Foreskin melanocyte (primary cell): ENCODE measurements at places on chromosomes 11 and 22.

DNA sequence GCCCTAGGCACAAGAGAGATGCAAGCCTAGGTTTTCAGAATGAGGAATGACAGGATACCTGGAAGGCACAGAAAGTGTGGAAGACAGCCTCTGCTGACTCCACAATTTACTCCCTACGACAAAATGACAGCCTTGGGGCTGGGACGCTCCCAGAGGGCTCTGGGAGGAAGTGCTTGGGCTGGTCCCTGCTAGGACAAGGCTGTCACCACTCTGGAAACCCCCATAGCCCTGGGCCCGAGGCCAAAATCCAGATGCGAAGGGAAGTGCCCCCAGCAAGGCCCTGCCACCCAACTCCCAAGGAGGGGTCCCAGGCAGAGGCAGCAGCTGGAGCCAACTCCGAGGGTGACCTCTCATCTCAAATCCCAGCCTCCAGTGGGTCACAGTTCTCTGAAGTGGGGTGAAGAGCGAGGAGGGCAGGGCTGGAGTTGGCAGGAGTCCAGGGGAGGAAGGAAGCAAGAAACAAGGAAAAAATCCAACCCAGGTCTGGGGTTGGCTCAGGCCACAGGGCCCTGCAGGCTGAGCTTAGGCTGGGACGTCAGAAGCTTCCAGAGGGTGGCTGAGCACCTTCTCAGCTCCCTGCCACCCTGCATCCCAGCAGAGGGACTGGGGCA, 6.3 kb upstream of the CDC42EP2 start:
- DNase-seq: no peak

DNA sequence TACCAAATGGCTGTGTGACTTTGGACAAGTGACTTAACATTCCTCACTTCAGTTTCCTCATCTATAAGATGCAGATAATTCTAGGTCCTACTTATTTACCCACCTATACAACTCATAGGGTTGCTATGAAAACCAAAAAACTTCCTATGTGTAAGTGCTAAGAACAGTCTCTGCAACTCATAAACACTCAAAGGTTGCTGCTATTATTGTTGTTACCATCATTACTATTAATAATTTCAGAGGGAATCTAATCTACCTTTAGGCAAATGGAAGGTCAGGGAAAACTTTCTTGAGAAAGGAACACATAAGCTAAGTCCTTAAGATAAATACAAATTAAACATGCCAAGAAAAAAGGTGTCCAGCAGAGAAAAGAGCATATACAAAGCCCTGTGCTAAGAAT, 40.5 kb downstream of the SIK3 start:
- no peak for DNase-seq

- DNase-seq: no peak
Observed at GRCh38 chr11:22407267-22407666, 69.1 kb downstream of the SLC17A6 start.

DNA sequence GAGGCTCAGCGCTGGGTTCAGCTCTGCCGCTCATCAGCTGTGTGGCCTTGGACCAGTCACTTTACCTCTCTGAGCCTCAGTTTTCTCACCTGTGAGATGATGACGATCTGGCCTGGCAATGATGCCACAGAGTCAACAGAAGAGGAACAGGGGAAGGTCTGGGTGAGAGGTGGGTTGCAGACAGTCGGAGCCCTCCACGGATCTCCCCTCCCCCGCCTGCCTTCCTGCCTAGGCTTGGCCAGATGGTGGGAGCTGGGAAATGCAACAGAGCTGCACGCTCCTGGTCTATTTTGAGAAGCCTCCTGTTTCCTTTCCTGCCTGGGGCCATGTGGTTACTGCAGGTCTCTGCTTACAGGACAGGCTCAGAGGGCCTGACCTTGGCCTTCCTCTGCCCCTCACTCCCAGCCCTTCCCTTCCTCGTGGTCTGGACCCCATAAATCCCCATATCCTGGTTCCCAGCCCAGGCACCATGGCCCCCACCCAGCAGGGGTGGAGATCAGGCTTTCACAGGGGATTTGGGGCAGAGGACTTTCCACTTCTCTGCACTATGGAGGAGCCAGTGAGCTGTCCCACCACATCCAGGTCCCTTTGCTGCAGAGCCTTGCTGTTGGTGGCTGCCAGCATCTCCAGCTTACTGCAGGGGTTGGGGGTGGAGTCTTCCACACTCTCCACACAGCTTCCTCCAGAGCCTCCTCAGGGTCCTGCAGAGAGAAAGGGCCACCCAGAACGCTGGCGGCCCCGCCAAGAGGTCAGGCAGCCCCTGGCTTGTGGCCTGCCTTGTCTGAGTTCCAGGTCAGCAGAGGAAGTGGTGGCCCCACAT, 46.9 kb downstream of the C11orf96 start:
- DNase-seq: peak; percentile 14

DNA sequence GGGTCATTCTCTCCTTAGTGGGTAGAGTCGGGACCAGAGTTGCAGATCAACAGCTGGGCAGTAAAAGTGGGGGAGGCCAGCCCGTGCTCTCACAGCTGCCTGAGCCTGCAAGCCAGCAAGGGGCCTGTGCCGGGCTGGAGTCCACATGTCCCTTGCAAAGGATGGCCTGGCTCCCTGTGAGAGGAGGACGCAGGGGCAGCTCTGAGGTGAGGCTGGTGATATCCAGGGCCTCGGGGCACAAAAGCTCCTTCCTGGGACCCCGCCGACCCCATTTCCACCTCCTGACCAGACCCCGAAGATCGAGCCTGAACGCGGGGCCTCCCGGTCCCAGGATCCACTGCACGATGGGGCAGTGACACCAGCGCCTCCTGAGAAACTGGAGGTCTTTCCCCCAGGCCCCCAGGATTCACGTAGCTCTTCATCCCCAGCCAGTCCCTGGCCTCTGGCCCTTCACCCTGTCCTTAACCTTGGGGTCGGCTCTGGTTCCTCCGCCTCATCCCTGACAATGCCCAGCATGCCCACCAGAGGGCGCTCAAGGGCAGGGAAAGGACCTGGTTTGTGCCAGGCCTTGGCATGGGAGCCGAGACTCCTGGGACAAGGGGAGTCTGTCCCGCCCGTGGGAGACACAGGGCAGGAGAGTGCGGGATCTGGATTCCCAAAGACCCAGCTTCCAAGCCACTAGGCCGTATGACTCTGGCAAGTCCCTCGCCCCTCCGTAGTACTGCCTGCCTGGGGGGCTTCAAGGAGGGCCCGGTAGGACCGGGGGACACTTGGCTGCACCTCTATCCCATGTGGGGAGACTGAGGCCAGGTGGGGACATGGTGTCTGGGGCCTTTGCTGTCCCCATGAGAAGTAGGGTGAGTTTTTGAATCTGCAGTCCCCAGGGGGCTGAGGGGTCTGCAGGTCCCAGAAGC, 17.8 kb upstream of the WNT7B start:
- no peak for DNase-seq

- no peak for DNase-seq
Observed at GRCh38 chr22:35460688-35461087, 60.7 kb downstream of the MCM5 start.

GRCh38 chr11:68061508-68061907, 22.7 kb downstream of the TCIRG1 start:
- no peak for DNase-seq

GRCh38 chr11:91100427-91100826, 877.6 kb upstream of the CHORDC1 start:
- DNase-seq: no peak

DNA sequence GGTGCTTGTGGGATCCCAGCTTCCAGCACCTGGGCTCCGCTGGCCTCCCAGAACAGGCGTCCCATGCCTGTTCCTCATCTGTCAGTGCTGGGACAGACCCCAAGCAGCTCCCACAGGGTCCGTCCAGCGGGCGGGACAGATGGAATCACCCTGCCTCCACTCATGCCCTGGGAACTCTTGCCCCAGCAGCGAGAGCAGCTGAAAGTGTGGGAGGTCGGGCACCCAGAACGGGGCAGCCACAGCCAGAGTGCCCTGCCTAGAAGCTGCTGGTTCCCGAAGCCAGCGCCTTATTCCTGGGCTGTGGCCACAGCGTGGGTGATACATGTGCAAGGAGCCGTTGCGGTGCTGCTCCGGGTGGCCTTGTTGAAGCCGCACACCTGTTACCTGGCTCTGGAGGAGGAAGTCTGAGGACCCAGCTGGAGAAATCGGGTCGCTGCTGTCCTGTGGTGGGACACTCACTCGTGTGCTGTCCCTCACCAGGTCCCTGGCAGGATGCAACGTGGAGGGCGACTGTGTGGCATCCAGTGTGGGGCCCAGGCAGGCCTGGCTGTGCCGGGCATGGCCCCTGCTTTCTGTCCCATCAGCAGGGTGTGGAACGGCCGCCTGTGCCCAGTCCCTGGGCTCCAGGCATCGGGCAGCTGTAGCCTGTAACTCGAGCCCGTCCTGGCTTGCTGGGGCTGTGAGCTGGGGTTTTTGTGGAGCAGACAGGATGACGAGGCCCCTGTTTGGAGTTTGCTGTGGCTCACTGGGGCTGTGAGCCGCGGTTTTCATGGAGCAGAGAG, 16.2 kb downstream of the GRAMD4 start:
- DNase-seq: no peak

DNA sequence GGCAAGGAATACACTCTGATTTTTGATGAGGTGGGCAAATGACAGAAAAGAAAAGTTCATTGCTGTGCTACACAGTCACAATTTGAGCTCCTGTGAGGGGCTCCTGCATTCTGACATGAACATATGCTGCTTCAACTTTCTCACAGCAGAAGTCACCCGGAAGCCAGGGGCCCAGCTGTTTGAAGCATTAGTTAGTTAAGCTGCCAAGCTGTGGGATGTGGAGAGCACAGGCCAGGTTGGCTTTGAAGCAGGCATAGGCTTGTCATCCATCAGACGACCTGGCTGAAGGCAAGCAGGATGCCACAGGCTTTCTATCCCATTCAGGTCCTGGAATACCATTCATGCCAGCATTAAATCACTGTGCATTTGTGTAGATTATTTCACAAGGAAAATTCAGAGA, 63.1 kb downstream of the MTNR1B start:
- DNase-seq: no peak

DNA sequence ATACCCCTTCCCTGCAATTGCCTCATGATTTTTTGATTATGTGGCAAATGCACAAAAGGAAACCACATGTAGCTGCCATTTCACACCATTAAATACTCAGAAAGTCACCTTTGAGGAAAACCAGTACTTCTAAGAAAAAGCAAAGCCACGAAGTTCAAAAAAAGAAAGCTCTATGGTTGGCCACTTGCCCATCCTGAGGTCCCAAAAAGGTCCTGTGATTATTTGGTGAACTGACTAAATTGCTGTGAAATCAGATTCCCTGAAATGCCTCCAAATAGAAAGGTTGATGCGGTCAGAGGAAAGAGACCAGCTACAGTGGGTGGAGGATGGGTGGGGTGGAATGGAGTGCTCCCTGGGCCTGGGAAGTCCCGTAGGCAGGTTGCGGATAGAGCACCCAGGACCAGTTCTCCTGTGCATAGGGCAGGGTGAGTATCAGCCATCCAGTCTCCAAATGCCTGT, 26.9 kb downstream of the MRPL16 start:
- no peak for DNase-seq

GRCh38 chr11:57213342-57214097, 23.5 kb downstream of the APLNR start:
- no peak for DNase-seq

GRCh38 chr11:17695454-17696441, 23.6 kb upstream of the MYOD1 start:
- no peak for DNase-seq

DNA sequence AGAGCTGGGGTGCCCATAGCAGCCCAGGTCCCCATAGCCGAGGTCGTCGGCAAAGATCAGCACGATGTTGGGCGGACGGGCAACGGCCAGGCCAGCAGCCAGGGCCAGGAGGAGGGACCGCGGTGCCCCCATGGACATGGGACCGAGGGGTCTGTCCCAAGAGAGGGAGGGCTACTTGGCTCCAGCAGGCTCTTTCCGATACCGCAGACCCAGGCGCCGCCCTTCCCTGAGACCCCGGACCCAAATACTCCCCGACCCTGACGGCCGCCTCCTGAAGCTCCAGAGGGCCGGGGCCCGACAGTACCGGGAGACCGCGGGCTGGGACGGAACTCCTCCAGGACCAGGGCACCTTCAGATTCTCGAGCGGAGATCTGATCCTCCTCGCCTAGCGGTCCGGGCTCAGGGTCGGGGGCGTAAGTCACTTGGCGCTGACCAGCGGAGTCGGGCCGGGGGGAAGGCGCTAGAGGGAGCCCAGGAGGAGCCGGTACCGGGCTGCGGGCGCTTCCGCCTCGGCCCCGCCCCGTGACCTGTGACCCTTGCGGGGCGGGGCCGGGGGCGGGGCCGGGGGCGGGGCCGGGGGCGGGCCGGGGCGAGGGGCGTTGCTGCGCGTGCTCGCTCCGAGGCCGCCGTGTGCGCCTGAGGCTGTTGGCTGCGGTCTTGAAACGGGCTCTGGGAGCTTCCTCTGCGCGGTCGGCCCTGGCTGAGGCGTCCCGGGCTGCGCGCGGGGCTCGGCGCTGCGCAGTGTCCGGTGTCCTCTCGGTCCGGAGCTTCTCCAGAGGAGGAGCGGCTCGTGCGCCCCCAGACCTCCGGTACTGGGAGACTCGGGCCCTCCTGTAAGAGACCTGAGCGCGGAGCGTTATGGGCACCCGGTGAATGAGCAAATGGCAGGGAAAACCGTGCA, at the start of gene ARSA:
TSS of gene ARSA (minus strand) at position 511 of the 901 bp plus-strand sequence. CDS start at position 138, 373 bp downstream.
- DNase-seq: peak; percentile 63

- DNase-seq: no peak
Observed at GRCh38 chr11:119319700-119320239, 2.8 kb upstream of the MCAM start.

GRCh38 chr11:122276221-122276620, 160.2 kb upstream of the BLID start:
- no peak for DNase-seq

DNA sequence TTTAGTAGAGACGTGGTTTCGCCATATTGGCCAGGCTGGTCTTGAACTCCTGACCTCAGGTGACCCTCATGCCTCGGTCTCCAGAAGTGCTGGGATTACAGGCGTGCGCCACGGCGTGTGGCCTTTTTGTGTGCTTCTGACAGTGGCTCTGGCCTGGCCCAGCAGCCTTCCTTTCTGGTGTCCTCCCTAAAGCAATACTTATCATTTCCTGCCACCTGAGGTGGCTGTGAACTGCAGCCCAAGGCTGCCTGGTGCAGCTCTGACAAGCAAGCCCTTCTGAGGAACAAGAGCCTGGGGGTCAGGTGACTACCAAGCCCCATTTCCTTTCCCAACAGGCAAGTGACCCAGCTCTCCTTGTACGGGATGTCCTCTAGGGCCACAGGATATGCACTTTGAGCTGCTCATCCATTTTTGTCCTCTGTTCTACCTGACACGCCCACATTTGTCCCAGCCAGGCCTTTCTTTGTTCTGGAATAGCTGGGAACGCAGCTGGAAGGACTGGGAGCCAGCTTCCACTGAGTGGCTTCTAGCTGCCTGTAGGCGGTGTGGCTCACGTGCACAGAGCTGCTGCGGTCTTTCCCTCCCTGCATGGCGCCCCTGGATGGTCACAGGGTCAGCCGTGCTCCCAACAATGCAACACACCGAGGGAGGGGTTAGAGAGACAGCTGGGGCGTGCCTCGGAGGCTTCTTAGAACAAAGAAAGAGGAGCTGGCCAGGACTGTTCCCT, 12.3 kb upstream of the BID start:
- DNase-seq: peak; percentile 54
